HepG2 (cell line): ENCODE measurements at places on chromosomes 16 and 17. TPM values are rescaled to one million over a fixed set of nuclear protein-coding genes. Genes with fewer than 3 reads are reported as not detected.

The TMC8 gene
- 7.8 and 11.1 TPM in 2 replicates for polyA plus RNA-seq

The LPO gene
- 0.03 TPM in 1 of 2 replicates, not detected in the other for polyA plus RNA-seq

The HCRT gene
- polyA plus RNA-seq: not detected in 2 replicates

The WFIKKN2 gene
- not detected in 2 replicates for polyA plus RNA-seq

The CNGB1 gene
- polyA plus RNA-seq: 0.15 and 0.29 TPM in 2 replicates

The METTL23 gene
- polyA plus RNA-seq: 85.4 and 104 TPM in 2 replicates

The PIPOX gene
- polyA plus RNA-seq: 154 and 170 TPM in 2 replicates

The KRTAP9-8 gene
- not detected in 2 replicates for polyA plus RNA-seq

The ESRP2 gene
- polyA plus RNA-seq: 32.4 and 36.3 TPM in 2 replicates

The ACOX1 gene
- polyA plus RNA-seq: 84.2 and 86.4 TPM in 2 replicates

The SP6 gene
- 0.07 and 0.09 TPM in 2 replicates for polyA plus RNA-seq

The NPIPA7 gene
- polyA plus RNA-seq: 65.3 and 97.4 TPM in 2 replicates

The ARL6IP1 gene
- polyA plus RNA-seq: 183 and 263 TPM in 2 replicates

The DHX58 gene
- 7.8 and 13.5 TPM in 2 replicates for polyA plus RNA-seq

The PRSS8 gene
- 7.2 and 20.0 TPM in 2 replicates for polyA plus RNA-seq

The MMP28 gene
- not detected in 2 replicates for polyA plus RNA-seq

The SCIMP gene
- polyA plus RNA-seq: not detected in 2 replicates

The PYDC1 gene
- not detected in 2 replicates for polyA plus RNA-seq

The NLRC3 gene
- 0.01 TPM in 1 of 2 replicates, not detected in the other for polyA plus RNA-seq

The RTN4RL1 gene
- polyA plus RNA-seq: 0.01 TPM in 1 of 2 replicates, not detected in the other

The RPL38 gene
- polyA plus RNA-seq: 2,077 and 2,372 TPM in 2 replicates

The RANBP10 gene
- 22.7 and 24.5 TPM in 2 replicates for polyA plus RNA-seq

The RPAIN gene
- 36.3 and 42.1 TPM in 2 replicates for polyA plus RNA-seq

The KCTD19 gene
- polyA plus RNA-seq: 0.16 TPM in 1 of 2 replicates, not detected in the other

The NACA2 gene
- 0.09 and 0.21 TPM in 2 replicates for polyA plus RNA-seq

The CENPT gene
- 40.9 and 51.3 TPM in 2 replicates for polyA plus RNA-seq

The METTL2A gene
- 14.1 and 15.6 TPM in 2 replicates for polyA plus RNA-seq

The SHCBP1 gene
- 8.2 and 15.7 TPM in 2 replicates for polyA plus RNA-seq

The ENGASE gene
- polyA plus RNA-seq: 18.1 and 30.3 TPM in 2 replicates
